Activated naive CD8-positive, alpha-beta T cell treated with anti-CD3 and anti-CD28 coated beads for 36 hours (primary cell): ENCODE measurements at places on chromosomes 1 and 21. TPM values are rescaled to one million over a fixed set of nuclear protein-coding genes. Genes with fewer than 3 reads are reported as not detected.

Gene SPRR5
- not detected for total RNA-seq

Gene FMO1
- not detected for total RNA-seq

Gene OR2M3
- not detected for total RNA-seq

Gene ERO1B
- total RNA-seq: 3.7 TPM

Gene GART
- 265 TPM for total RNA-seq

Gene RUNX3
- 144 TPM for total RNA-seq

Gene SELL
- total RNA-seq: 110 TPM

Gene RGS1
- 8.4 TPM for total RNA-seq

Gene ARHGEF11
- 3.3 TPM for total RNA-seq

Gene ST6GALNAC5
- not detected for total RNA-seq

Gene NHLH1
- total RNA-seq: 0.52 TPM

Gene OXCT2
- 5.7 TPM for total RNA-seq

Gene CD34
- 0.02 TPM for total RNA-seq

Gene SLC30A1
- 11.3 TPM for total RNA-seq

Gene IGSF3
- total RNA-seq: 0.70 TPM

Gene KIRREL1
- total RNA-seq: 0.16 TPM

Gene OR2T11
- total RNA-seq: not detected

Gene OLFM3
- total RNA-seq: not detected
